ENCODE measurements at places on chromosomes 2 and 18. TPM values are rescaled to one million over a fixed set of nuclear protein-coding genes. Genes with fewer than 3 reads are reported as not detected.

Gene DUSP19
- total RNA-seq, result 5.3 TPM

DNA sequence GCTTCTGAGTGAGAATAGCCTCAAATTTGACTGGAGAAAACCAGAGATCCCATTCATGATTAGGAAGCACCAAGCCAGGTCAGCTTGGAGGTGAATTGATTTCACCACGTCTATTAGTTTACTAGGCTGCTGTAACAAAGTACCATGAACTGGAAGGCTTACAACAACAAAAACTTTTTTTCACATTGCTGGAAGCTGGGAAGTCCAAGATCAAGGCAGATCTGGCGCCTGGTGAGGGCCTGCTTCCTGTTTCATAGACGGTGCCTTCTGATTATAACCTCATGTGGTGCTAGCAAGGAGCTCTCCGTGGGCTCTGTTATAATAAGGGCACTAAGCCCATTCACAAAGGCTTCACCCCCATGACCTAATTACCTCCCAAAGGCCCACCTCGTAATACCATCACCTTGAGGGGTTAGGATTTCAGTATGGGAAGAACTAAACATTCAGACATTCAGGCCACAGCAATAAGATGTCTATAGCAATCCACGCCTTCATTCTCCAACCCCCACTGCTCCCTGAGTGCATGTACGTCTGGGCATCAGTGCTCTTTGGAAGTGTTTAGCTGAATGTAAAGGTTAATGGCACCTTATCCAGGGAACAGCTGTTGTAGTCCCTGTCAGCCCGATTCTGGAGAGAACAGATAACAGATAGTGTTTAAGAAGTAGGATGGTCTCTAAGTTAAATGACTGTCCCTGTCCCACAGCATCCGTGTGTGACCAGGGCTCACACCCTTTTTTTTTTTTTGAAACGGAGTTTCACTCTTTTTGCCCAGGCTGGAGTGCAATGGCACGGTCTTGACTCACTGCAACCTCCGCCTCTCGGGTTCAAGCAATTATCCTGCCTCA, 89.2 kb downstream of the SOCS6 start:
- no peaks in the 10 kb centered on the region for H3K36me3 ChIP-seq
- no peaks in the 10 kb centered on the region for H3K27me3 ChIP-seq
- H3K4me1 ChIP-seq, result peaks cover 9% of the 10 kb centered on the region
- H3K4me3 ChIP-seq, result no peak overlapping the region

Gene IL37
- total RNA-seq, result not detected

- H3K4me1 ChIP-seq, result peaks cover 4% of the 10 kb centered on the region
- no peak for DNase-seq
- no peak overlapping the region for H3K27ac ChIP-seq
- H3K4me3 ChIP-seq, result no peak overlapping the region
- no peaks in the 10 kb centered on the region for H3K27me3 ChIP-seq
- peaks cover 5% of the 10 kb centered on the region for H3K36me3 ChIP-seq
Measured at GRCh38 chr2:3301001-3301400, 76.6 kb downstream of the EIPR1 start.

DNA sequence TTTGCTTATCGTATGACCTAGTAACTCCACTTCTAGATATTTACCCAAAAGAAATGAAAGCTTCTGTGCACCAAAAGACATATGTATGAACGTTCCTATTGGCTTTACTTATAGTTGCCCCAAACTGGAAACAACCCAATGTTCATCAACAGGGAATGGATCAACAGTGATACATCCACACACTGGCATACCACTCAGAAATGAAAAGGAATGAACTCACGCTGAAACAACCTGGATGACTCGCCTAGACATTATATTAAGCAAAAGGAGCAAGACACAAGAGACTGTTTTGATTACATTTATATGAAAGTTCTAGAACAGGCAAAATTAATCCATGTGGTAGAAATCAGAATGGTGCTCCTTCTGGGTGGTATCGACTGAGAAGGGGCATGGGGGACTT, 18.9 kb downstream of the ADRA2B start:
- H3K36me3 ChIP-seq, result no peaks in the 10 kb centered on the region
- H3K27me3 ChIP-seq, result no peaks in the 10 kb centered on the region
- peaks cover 2% of the 10 kb centered on the region for H3K4me1 ChIP-seq
- H3K27ac ChIP-seq, result no peak overlapping the region
- H3K4me3 ChIP-seq, result no peak overlapping the region
- DNase-seq, result no peak

DNA sequence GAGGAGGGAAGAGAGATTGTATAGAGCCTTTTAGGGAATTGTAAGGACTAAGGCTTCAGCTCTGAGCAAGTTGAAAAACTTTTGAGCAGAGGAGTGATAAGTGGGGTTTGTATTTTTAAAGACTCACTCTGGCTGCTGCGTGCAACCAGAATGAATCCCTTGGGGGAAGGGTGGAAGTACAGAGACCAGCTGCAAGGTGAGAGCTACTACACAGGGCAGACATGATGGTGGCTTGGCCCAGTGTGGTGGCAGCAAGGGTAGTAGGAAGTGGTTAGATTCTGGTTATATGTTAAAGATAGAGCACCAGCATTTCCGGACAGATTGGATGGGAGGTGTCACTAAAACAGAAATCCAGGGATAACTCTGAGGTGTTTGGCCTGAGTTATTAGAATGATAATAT, 10.1 kb upstream of the SESTD1 start:
- no peak overlapping the region for H3K4me3 ChIP-seq
- H3K4me1 ChIP-seq, result peaks cover 7% of the 10 kb centered on the region
- no peaks in the 10 kb centered on the region for H3K36me3 ChIP-seq
- H3K27me3 ChIP-seq, result no peaks in the 10 kb centered on the region
- peak overlapping the region; percentile 60 for H3K27ac ChIP-seq

- H3K4me3 ChIP-seq, result peak overlapping the region; percentile 95
- H3K27me3 ChIP-seq, result no peaks in the 10 kb centered on the region
- H3K4me1 ChIP-seq, result peaks cover 45% of the 10 kb centered on the region
- DNase-seq, result peak; percentile 82
- no peaks in the 10 kb centered on the region for H3K36me3 ChIP-seq
Measured at GRCh38 chr2:168456521-168457189, 583 bp downstream of the CERS6 start.

DNA sequence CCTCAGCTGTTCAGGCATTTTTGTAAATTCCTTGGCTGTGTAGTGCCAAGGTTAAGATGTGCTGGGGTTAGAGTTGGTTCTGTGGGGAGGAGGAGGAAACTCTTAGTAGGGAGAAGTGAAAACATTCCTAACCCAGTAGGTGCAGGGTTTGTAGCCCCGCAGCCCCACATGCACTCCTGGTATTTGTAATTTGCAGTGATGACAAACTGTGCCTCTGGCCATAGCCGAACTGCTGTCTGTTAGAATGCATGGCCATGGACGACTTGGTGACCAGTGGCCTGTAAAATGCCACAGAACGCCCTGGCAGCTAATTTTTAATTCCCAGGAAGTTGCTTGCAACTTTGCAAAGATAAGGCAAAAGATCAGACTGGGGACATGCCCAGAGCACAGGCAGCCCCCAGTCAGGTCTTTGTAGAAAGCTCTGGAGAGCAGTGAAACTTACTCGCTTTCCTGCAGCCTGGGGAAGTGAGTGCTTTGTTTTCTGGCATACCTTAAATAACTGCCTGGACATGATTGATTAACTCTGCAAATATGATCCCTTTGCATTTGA, 38.4 kb downstream of the LYPD6B start:
- H3K36me3 ChIP-seq, result no peaks in the 10 kb centered on the region
- H3K4me3 ChIP-seq, result no peak overlapping the region
- H3K27me3 ChIP-seq, result no peaks in the 10 kb centered on the region
- peaks cover 16% of the 10 kb centered on the region for H3K4me1 ChIP-seq
- H3K27ac ChIP-seq, result no peak overlapping the region
- no peak for DNase-seq

Gene LINC00305
- total RNA-seq, result not detected

Gene GBX2
- total RNA-seq, result not detected

- H3K27me3 ChIP-seq, result no peaks in the 10 kb centered on the region
- peaks cover 9% of the 10 kb centered on the region for H3K4me1 ChIP-seq
- H3K4me3 ChIP-seq, result no peak overlapping the region
- no peak for DNase-seq
- no peak overlapping the region for H3K27ac ChIP-seq
- H3K36me3 ChIP-seq, result no peaks in the 10 kb centered on the region
Measured at GRCh38 chr2:223576873-223577272, 25.3 kb downstream of the SCG2 start.

- peaks cover 40% of the 10 kb centered on the region for H3K4me1 ChIP-seq
Measured at GRCh38 chr18:74276609-74277008, 15.2 kb downstream of the CYB5A start.

Gene WDFY1
- 94.5 TPM for total RNA-seq

Gene PPP1R1C
- 4.0 TPM for total RNA-seq

DNA sequence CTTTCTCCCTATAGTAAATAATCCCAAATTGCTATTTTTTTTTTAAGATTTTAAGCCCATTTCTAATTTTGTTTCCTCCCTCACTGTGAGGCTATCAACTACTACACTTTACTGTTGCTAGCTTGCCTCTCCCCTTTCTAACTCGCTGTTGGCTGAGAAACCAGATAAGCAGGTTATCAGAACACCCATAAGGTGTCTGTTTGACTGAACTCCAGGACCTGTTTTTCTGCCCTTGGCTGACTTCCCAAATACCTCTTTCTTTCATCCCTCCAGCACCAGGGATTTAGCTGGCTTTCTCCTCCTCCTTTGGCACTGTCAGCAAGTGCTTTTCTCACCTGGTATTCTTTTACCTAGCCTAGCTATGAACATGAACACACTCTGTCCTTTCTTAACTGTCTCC, 11.1 kb downstream of the TRAK2 start:
- no peaks in the 10 kb centered on the region for H3K36me3 ChIP-seq
- H3K4me1 ChIP-seq, result peaks cover 30% of the 10 kb centered on the region
- no peak overlapping the region for H3K4me3 ChIP-seq
- DNase-seq, result peak; percentile 61
- H3K27me3 ChIP-seq, result no peaks in the 10 kb centered on the region

Gene CHST10
- 67.1 TPM for total RNA-seq

- no peaks in the 10 kb centered on the region for H3K36me3 ChIP-seq
- H3K27ac ChIP-seq, result no peak overlapping the region
- no peak for DNase-seq
- H3K27me3 ChIP-seq, result no peaks in the 10 kb centered on the region
Measured at GRCh38 chr18:5619376-5619775, 75.6 kb upstream of the EPB41L3 start.

- no peak for DNase-seq
- H3K4me3 ChIP-seq, result no peak overlapping the region
- no peak overlapping the region for H3K27ac ChIP-seq
- no peaks in the 10 kb centered on the region for H3K4me1 ChIP-seq
Measured at GRCh38 chr2:238387332-238387731, 39.4 kb upstream of the ASB1 start.

- H3K4me3 ChIP-seq, result peak within 1 kb of the TSS; percentile 66
- no peak for DNase-seq
- H3K27me3 ChIP-seq, result no peaks in the 10 kb centered on the region
- H3K36me3 ChIP-seq, result no peaks in the 10 kb centered on the region
Measured at GRCh38 chr2:1744446-1745170, at the start of gene PXDN. PXDN (minus strand) TSS chr2:1744515; CDS start chr2:1744455, 60 bp downstream.

DNA sequence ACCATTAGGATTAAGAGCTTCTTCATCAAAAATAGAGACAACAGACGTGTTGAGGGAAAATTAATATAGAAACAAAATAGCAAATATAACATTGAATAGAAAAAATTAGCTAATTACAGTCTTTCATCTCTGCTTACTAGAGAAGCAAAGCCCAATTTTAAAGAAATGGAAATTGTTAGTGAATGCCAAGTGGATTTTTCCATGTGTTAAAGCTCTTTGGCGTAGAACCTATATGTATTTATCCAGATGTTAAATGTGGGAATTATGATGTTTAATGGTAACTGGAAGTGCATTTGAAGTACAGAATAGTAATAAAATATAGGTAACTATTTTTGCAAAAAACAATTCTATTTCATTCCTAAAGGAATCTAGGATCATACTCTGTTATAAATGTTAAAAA, 212.0 kb upstream of the COL3A1 start:
- H3K4me1 ChIP-seq, result no peaks in the 10 kb centered on the region
- DNase-seq, result no peak
- no peaks in the 10 kb centered on the region for H3K27me3 ChIP-seq
- H3K36me3 ChIP-seq, result no peaks in the 10 kb centered on the region
- no peak overlapping the region for H3K27ac ChIP-seq

Gene CRYGC
- total RNA-seq, result not detected

Gene CPLX4
- not detected for total RNA-seq

- no peak overlapping the region for H3K4me3 ChIP-seq
- H3K4me1 ChIP-seq, result no peaks in the 10 kb centered on the region
- no peaks in the 10 kb centered on the region for H3K27me3 ChIP-seq
- DNase-seq, result no peak
- no peaks in the 10 kb centered on the region for H3K36me3 ChIP-seq
Measured at GRCh38 chr18:68944330-68944729, 146.4 kb downstream of the CCDC102B start.

- H3K4me1 ChIP-seq, result peaks cover 41% of the 10 kb centered on the region
- H3K27ac ChIP-seq, result peak overlapping the region; percentile 84
- no peaks in the 10 kb centered on the region for H3K36me3 ChIP-seq
Measured at GRCh38 chr2:177165061-177165583, 47.5 kb upstream of the HNRNPA3 start.

DNA sequence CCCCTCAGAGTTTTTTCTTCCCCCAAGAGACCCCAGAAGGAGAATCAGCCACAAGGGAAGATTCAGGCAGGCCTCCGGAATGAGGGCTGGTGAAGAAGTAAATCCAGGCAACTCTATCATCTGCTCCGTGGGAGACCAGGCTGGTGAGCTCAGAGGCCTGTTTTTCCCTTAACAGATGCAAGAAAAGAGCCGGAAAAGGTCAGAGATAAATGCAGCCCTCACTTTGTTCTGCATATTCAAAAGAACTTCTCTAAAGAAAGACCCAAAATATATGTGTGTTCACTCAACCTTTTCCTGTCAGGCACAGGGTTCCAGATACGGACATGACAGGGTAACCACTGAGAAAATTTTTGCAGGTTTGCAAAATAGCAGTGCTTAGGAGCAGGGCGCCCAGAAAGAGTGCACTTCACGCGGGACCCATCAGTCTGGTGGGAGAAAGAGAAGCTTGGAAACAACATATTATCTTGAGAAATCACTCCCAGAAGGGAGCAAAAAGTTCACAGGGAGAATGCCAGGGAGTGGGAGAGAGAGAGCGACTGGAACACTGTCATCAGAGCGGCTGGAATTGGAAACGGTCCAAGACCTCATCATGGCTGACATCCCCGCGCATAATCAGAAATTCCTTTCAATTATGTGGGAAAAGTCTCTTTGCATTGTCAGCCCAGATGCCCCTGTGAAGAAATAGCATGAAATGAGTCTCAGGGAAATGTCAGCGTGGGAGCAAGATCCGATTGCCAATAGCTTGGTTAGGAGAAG, 244.8 kb upstream of the SLC14A2 start:
- H3K27me3 ChIP-seq, result no peaks in the 10 kb centered on the region
- H3K27ac ChIP-seq, result no peak overlapping the region
- no peaks in the 10 kb centered on the region for H3K36me3 ChIP-seq
- no peak overlapping the region for H3K4me3 ChIP-seq

Data from stomach (tissue), 19 donors.